ENCODE measurements at places on chromosomes 4 and X.

GRCh38 chr4:168765726-168766125, 244.3 kb downstream of the CBR4 start:
- DNase-seq: no peak

DNA sequence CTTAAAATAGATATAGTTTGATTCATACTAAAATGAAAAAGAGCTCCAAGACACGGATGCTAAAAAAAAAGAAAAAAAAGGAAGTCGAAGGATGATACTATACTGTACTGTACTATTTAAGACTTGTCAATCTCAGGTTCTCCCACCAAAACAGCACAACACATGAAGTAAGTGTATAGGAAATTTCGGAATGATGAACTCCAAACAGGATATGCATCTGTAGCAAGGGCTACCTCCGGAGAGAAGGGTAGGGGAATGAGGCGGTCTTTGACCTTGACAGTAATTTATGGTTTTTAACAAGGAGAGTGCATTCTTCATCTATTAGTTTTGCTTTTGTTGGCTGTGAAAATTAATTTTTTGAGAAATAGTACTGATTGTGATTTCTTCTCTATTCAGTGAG, 541 bp upstream of the FIP1L1 start:
- no peak for DNase-seq

DNA sequence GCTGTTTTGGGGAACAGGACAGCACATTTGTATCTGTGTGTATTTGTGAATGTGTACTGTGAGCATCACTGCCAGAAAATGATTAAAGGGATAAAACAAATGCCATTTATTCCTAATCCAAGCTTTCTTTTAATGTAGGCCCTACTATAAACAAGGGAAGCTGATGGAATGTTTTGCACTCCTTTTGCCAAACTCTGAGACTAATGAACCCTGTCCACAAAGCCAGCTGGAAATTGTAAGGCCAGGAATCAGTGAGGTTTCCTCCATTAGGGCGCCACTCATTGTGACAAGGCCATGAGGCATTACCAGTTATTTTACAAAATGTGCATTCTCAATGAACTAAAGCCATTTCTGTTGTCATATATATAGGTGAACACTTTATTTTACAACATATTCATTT, 163.0 kb upstream of the NAP1L5 start:
- no peak for DNase-seq

GRCh38 chrX:49039598-49040375, 3.4 kb downstream of the TFE3 start:
- DNase-seq: no peak

DNA sequence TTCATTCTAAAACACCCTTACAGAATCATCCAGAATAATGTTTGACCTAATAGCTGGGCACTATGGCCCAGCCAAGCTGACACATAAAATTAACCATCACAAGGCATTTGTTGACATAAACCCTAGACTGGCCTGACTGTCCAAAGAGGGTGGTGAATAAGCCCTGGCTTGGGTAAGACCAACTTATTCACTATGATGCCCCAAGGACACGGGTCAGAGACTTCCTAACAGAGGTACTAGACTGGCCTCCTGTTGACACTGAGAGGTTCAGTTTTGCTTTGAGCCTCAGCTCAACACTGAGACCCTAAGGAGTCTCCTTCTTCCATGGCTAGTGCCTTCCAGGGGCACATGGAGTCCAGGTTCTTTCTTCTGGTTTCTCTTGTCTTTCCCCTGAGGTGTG, 21.3 kb downstream of the FGF2 start:
- DNase-seq: no peak

GRCh38 chr4:106652095-106652494, 283.5 kb upstream of the GIMD1 start:
- DNase-seq: no peak

GRCh38 chr4:48725414-48725813, 54.7 kb downstream of the FRYL start:
- DNase-seq: no peak

DNA sequence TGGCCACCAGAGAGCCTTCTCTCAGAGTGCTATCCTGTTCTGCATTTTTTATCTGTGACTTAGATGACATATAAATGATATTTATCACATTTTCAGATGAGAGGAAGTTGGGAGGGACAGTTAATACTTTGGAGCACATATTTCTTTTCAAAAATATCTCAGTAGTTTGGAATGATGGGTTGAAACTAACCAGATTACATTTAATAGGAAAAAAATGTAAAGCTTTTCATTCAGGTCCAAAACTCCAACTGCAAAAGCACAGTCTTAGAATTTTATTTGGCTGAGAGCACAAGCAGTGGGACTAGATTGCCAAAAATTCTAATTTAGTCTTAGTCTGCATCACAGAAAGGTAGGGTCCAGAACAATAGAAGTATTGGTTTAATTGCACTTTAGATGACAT, 248.2 kb upstream of the TEX13A start:
- DNase-seq: no peak

- DNase-seq: no peak
Measured at GRCh38 chrX:106862972-106863688, 40.0 kb downstream of the RIPPLY1 start.

- DNase-seq: no peak
Measured at GRCh38 chr4:85681221-85681657, 206.3 kb downstream of the ARHGAP24 start.

- DNase-seq: no peak
Measured at GRCh38 chrX:121858867-121859647, 811.6 kb downstream of the GLUD2 start.

DNA sequence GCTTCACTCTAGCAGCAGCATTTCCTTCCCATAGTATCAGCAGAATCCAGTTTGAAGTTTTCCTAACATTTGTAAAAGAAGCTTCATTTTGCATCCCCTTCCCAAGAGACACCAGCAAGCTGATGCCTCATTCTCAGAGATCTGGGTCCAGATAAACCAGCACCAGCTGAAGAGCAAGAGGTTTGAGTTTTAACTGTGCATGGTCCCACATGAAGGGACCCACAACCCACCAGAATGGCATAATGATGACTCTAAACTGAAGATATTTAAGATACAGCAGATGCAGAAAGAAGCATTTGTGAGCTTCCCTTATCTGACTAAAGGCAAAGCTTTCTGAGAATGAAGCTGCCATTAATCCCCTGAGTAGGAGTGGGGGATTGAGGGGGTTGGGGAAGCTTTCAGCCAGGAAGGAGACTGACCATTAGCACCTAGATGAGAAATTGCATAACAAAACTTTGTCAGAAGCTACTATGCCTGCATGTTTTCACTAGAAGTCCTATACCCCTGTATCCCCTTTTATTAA, 18.6 kb downstream of the NUDT6 start:
- no peak for DNase-seq

GRCh38 chrX:28920153-28920943, 333.1 kb downstream of the IL1RAPL1 start:
- DNase-seq: no peak

- DNase-seq: no peak
Measured at GRCh38 chr4:118746251-118746919, 61.2 kb downstream of the METTL14 start.

DNA sequence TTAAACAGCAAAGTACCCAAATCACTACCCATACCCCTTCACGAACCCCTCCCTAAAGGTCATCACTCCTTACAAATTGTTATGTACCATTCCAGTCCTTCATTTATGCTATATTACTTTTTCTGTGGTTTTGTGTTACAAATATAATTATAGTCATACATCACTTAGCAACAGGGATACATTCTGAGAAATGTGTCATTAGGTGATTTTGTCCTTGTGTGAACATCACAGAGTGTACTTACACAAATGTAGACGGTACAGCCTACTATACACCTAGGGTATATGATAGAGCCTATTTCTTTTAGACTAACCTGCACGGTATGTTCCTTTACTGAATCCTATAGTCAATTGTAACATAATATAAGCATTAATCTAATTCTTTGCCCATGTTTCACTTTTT, 61.9 kb downstream of the ASB9 start:
- DNase-seq: no peak

GRCh38 chrX:72208126-72208800, 26.7 kb downstream of the PIN4 start:
- no peak for DNase-seq

DNA sequence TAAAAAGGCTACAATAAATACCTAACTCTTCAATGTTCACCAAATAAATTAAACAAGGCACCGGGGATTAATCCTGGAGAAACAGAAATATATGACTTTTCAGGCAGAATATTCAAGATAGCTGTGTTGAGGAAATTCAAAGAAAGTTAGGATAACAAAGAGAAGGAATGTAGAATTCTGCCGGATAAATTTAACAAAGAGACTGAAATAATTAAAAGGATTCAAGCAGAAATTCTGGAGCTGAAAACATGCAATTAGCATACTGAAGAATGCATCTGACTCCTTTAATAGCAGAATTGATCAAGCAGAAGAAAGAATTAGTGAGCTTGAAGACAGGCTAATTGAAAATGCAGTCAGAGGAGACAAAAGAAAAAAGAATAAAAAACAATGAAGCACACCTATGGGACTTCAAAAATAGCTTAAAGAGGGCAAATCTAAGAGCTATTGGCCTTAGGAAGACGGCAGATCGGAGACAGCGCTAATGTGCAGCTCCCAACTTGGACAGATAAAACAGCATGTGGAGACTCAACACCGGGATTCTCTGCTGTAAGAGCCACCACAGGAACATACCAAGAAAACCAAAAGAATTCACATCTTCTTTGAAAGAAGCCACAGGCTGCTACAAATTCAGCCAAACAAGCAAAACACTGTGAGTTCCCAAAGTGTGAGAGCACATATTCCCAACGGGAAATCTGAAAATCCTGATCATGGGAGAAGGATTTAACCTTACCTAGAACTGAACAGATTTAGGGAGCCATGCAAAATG, 1290.9 kb downstream of the PCDH18 start:
- DNase-seq: no peak

- DNase-seq: no peak
Measured at GRCh38 chrX:129833153-129833990, 10.3 kb downstream of the ZDHHC9 start.

DNA sequence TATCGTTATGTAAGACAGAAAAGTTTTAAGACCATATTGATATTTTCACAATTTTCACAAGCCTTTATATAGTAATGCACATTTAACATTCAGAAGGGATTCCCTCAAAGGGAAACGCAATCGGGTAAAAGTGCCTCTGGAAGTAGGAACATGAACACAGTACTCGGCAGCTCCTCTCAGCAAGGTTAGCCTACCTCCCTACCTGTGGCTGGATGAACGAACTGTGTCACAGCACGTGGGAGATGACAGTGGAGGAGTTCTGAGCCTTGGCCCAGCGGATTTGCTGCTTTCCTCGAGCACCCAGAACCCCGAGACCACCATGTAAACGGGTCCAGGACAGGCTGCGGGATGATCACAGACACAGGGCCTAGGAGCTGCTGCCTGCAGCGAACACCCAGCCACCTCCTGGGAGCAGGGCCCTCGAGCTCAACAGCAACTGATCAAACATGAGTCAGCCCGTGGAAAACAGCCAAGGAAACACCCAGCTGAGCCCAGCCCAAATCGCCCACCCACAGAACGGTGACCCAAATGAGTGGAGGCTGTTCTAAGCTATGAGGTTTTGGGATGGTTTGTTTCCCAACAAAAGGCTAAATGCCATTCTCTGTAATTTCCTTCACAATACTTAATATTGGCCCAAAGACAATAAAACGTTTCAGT, 30.4 kb downstream of the FAT1 start:
- DNase-seq: no peak

GRCh38 chr4:129978315-129978714, 882.4 kb downstream of the C4orf33 start:
- DNase-seq: no peak

- no peak for DNase-seq
Measured at GRCh38 chr4:110020646-110021443, 108.2 kb downstream of the EGF start.

- peak; percentile 2 for DNase-seq
Measured at GRCh38 chrX:14528629-14529289, 577 bp upstream of the GLRA2 start.

GRCh38 chrX:7054219-7055216, 93.0 kb upstream of the STS start:
- no peak for DNase-seq

Data from thymus (tissue), 14 donors.